ENCODE measurements at places on chromosomes 11 and 22.

DNA sequence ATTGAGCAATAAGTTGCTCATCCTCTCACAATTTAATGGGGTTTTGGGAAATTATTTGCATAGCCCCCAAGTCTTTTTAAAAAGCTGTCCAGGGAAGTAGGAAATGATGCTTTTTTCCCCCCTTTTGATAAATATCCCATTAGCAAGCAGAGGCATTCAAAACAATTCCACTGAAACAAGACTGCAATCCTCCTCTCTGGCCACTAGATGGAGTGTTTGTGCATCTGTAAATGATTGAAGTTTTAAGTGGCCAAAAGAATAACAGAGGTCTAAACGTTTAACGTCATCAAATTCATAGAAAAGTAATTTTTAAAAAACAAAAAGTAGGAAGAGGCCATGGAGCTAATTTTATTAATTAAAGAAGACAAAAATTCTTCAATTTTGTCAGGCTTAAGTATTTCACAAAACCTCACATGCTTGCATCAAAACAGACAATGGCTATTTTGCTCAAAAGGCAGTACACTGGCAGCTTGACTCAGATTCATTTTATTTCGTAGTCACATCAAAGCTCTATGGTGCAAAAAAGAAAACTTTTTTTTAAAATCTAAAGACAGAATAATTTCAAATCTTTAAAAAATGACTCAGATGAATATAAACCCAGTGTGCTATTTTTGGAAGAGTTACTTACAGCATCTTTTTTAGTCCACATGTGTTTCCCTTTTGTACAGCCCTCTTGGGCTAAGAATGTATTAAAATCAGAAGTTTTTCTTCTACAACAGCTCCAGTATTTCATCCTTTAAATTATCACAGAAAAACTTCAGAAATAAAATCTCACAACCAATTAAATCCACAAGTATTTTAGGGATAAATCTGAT lies 17.8 kb downstream of the CHORDC1 start:
- DNase-seq: peak; percentile 6

DNA sequence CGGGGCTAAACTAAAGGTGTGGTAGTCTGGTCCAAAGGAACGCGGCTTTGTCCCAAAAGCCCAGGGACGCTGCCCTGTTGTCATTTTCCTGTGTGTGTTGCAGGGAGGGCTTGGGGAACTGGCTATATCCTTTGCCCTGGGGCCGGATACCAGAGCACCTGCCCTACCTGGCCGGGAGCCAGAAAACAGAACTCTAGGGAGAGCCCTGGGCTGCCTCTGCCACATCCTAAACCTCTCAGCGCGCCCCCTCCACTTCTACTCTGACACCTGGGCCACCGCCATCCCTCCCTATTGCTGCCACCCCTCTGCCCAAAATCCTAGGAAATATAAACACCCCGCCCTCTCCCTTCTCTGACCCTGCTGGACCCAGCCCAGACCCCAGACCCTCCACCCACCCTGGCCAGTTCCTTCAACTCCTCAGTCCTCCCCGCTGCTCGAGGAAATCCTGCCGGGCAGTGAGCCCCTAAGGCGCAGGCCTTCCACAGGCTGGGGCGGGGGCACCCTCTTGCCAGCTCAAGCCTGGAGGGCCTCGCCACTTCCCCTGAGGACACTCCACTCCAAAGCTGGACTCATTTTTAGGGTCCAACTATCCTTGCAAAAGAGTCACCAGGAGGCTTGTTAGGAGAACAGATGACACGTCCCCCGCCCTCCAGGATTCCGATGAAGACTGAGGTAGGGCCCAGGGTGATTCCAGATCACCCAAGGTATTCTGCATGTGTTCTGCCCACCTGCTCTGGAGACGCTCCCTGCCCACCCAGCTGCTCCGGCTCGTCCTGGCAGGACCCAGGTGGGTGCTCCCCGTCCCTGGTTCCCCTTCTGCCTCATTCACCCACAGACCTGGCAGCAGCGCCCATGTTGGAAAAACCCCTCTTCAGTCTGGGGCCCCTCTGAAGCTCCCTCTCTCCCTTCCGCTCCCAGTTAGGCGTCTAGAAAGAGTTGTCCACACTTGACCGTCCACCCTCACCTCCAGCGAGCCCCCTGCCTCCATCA lies 12.2 kb downstream of the KCTD17 start:
- DNase-seq: peak; percentile 34

DNA sequence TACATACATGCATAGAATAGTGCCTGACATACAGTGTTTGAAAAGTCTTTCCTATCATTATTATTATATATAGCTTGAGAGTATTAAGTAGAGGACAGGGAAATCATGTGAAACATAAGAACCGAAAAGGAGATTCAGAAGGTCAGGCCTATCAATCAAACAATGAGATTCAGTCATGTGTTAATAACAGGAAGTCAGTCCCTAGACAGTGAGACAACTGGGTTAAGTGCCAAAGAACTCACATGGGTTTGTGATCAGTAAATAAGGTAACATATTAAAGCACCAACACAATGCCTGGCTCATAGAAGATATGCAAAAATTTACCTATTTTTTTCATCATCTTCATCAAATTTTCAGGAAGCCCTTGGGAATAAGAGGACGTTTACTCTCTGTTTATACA lies 174.3 kb upstream of the FAT3 start:
- no peak for DNase-seq

- DNase-seq: no peak
Observed at GRCh38 chr11:115132436-115133228, 371.6 kb downstream of the CADM1 start.

DNA sequence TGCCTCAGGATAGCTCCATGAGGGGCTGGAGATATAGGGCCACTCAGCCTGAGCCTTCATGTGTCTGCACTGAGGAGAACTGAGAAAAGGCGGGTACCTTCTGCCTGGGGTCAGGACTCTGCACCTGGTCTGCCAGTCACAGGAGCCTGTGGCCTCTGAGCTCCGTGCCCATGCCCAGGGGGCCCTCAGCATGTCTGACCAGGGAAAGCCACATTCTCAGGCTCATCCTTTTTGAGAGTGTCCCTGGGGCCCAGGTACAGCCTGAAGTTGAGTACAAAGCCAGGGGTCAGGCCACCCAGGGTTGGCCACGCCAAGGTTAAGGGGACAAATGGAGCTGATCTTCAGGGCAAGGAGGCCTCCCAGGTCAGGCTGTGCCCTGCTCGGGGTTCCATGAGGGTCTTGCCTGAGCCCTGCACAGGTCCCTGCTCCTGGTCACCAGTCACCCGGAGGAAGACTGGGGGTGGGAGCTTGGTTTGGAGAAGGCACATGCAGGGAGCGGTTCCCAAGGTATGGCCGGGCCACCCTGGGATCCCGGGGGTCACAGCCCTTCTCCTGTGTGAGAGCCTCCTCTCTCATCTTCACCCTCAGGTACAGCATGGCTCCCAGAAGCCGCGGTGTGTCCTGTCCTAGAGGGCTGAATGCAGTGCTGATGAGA lies 6.0 kb downstream of the DENND6B start:
- no peak for DNase-seq

- no peak for DNase-seq
Observed at GRCh38 chr11:15622231-15622890, 507.6 kb downstream of the INSC start.

GRCh38 chr22:41110968-41111367 lies 18.6 kb downstream of the EP300 start:
- no peak for DNase-seq

- no peak for DNase-seq
Observed at GRCh38 chr11:7487360-7487759, 2.1 kb downstream of the OLFML1 start.

DNA sequence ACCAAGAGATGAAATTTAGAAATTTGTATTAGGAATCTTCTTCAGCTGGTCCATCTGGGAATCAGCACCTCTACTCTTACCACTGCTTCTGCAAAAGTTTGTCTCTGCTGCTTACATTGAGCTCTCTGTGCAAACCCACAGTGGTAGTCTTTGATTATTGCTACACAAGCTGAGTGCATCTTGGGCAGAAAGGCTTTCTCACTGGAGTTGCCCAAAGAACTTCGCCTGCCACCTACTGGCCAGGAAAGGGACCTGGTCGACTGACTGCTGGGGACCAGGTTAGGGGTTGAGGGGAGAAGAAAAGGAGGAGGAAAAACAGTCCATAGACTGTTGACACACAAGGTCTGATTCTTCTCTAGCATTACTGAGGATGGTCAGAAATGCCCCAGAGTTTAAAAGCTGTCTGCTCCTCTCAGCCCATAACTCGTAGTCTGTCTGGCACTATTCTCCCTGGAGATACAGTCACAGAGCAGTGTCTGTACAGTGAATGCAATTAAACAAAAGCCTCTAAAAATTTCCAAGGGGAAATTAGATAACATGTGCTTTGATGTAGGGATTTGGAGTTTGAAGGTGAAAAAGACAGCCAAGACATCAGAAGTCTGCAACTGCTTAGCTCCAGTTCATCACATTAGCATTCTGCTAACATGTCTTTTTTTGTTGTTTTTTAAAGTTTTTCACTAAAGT lies 215.0 kb upstream of the CTSC start:
- DNase-seq: peak; percentile 34

DNA sequence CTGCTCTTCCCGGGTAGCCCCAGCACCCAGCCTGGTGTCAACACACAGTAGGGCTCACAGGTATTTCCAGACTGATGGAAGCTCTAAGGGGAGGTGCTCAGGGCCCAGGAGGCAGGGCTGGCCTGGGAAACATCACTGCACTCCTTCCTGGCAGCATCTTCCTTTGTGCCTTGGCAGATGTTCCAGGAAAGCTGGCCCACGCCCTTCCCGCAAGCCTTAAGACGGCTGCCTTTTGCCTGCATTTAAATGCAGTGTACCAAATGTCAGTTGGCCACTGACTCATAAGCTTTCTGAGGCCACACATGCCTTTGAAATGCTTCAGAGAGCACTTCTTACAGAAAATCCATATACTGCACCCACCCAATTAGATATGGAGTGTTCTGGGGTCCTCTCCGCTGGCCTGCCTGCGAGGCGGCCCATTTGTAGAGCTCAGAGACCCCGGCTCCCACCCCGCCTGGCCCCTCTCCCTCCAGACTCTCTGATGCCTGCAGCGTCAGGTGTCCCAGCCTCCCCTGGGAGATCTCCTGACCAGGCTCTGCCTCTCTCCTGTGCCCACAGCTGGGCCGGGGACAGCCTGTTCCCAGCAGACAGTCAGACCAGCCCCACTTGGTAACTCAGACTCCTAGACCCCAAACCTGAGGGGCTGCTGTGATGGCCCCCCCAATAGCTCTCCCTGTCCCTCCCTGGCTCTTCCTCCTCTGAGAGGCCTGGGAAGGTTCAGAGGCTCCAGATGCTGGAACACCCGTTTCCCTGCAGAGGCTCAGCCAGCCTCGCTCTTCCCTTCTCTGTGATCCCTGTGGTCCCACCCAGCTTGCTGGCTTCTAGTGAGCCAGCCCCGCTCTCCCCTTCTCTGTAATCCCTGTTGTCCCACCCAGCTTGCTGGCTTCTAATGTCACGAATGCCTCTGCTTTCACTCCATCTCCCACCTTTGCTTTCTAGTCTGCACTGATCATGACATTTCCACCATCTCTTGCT lies 47.6 kb upstream of the THY1 start:
- no peak for DNase-seq

- DNase-seq: no peak
Observed at GRCh38 chr11:71207563-71207962, 44.8 kb downstream of the SHANK2 start.

GRCh38 chr22:45906946-45907345 lies 70.0 kb downstream of the WNT7B start:
- no peak for DNase-seq

GRCh38 chr22:20380486-20380885 lies 13.5 kb upstream of the ZNF74 start:
- no peak for DNase-seq

- no peak for DNase-seq
Observed at GRCh38 chr11:12856338-12856737, 152.8 kb upstream of the RASSF10 start.

GRCh38 chr11:88051396-88051795 lies 123.8 kb downstream of the RAB38 start:
- no peak for DNase-seq

GRCh38 chr11:29343465-29344333 lies 673.1 kb downstream of the KCNA4 start:
- no peak for DNase-seq

GRCh38 chr22:46411347-46411746 lies 75.8 kb downstream of the TRMU start:
- no peak for DNase-seq

DNA sequence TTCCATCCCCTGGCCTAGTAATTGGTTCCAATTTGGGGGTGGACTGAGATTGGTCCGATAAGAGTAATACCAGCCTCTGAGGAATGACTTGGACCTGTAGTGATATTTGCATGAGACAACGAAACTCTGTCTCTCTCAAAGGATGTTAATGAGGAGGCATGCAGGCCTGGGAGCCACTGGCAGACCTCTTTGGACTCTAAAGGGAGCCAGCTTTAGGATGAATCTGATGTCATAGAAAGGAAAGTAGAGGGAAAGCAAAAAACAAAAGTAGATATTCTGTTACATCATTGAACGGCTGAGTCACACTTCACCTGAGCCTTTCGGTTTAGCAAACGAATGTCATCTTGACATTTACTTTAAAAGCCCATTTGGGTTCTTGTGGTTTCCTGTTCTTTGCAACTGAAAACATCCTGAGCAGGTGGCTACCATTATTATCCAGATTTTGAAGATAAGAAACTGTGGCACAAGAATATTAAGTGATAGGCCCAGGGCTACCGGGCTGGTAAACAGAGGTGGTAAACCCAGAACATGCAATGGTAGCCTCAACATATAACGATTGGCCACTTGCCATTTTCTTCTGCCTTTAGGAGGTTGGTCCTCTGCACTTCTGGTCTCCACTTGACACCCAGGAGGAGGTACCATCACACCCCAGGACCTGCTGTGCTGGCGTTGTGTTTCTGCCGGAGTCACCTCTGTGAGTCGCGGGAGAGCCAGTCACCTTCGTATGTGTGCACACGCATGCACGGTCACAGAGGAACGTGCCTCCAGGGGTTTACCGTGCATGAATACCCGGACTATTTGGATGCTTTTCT lies 42.7 kb downstream of the RTL6 start:
- DNase-seq: no peak

GRCh38 chr11:66580803-66581202 lies 12.1 kb downstream of the CCDC87 start:
- no peak for DNase-seq

- DNase-seq: no peak
Observed at GRCh38 chr11:1879342-1879940, 12.3 kb downstream of the PRR33 start.
